Natural killer cell (primary cell): ENCODE measurements at places on chromosomes 2 and 18.

GRCh38 chr2:241904791-241905710 is 35.5 kb downstream of the RTP5 start:
- DNase-seq = no peak
- no peak overlapping the region for H3K27ac ChIP-seq
- H3K36me3 ChIP-seq = no peaks in the 10 kb centered on the region
- no peaks in the 10 kb centered on the region for H3K27me3 ChIP-seq
- no peak overlapping the region for H3K4me3 ChIP-seq
- H3K4me1 ChIP-seq = peaks cover 11% of the 10 kb centered on the region

DNA sequence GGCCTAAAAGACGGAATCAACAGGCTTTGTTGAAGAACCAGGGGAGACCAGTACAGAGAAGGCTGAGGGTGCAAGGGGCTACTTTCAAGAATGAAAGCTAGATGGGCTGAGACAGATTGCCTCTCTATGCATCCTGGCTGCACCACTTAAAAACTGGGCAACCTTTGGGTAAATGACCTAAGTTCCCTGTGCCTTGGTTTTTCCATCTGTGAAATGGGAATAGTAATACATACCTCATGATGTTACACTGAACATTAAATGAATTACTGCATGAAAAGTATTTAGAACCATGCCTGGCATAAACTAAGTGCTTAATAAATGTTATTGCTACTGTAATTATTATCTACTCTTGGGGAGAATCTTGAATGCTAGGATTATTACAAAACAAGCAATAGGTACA is 106.5 kb downstream of the PRKCE start:
- DNase-seq = no peak
- H3K27ac ChIP-seq = no peak overlapping the region
- H3K4me1 ChIP-seq = no peaks in the 10 kb centered on the region
- no peak overlapping the region for H3K4me3 ChIP-seq
- H3K27me3 ChIP-seq = no peaks in the 10 kb centered on the region
- H3K36me3 ChIP-seq = no peaks in the 10 kb centered on the region

DNA sequence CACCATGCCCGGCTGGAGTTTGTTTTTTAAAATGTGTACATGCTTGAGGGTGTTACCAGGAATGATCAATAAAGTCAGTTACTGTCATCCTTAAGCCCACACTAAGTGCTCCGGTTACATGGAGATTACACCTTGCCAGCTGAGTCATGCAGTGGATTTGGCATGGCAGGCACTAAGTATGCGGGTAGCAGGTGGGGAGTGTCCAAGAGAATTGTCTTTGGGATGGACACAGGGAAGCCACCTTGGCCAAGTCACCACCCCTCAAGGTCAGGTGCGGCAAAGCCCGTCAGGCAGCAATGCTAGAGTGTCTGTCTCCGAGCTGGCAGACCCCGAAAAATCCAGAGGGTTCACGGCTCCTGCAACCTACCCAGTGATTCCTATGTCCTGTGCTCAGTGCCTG is 54.8 kb downstream of the GBX2 start:
- H3K36me3 ChIP-seq = no peaks in the 10 kb centered on the region
- no peaks in the 10 kb centered on the region for H3K27me3 ChIP-seq
- no peak for DNase-seq
- no peak overlapping the region for H3K4me3 ChIP-seq
- H3K4me1 ChIP-seq = no peaks in the 10 kb centered on the region

GRCh38 chr2:173221937-173222594 is 132.6 kb upstream of the CDCA7 start:
- no peaks in the 10 kb centered on the region for H3K4me1 ChIP-seq
- H3K27me3 ChIP-seq = no peaks in the 10 kb centered on the region
- no peak overlapping the region for H3K4me3 ChIP-seq
- no peak for DNase-seq

GRCh38 chr2:231955758-231956472 is 5.6 kb upstream of the DIS3L2 start:
- no peak overlapping the region for H3K4me3 ChIP-seq
- H3K27ac ChIP-seq = no peak overlapping the region
- no peak for DNase-seq

GRCh38 chr2:82814146-82814545 is 1644.9 kb downstream of the SUCLG1 start:
- no peaks in the 10 kb centered on the region for H3K36me3 ChIP-seq
- no peaks in the 10 kb centered on the region for H3K27me3 ChIP-seq
- DNase-seq = no peak
- H3K4me3 ChIP-seq = no peak overlapping the region

DNA sequence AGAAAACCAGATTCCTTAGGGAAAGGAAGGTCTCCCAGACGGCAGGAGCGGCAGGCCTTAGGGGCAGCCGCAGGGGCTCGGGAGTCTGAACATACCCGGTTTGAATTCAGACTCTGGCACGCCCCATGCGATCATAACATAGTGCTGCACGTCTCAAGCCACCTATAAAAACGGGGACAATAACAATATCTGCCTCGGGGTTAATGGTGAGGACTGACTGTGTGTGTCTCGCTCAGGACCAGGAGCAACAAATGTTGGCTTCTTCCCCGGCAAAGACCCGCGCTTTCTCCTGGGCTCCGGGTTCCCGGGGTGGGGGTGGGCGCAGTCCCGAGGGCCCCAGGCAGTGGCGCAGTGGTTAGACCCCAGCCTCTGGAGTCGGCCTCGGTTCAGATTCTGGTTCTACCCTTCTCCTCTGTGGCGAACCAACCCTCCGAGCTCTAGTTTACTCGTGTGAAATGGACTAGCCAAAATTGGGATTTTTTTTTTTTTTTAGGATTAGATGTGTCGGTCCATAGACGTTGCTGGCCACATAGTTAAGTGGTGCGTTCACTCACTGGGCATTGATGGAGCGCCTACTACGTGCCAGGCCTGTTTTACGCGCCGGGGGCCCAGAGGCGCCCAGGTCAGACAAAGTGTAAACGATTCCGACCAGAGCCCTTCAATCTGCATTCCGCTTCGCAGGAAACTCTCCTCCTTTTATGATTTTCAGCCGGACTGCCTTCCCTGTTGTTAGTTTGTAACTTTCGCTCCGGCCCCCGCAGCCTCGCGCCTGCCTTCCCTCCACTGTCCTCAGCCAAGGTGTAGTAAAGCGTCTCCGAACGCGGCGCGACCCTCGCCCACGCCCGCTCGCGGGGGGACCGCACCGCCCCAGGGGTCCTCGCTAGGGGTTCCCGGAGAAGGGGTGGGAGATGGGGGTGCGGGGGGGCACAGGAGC is 820 bp upstream of the SH3BP4 start:
- peak overlapping the region; percentile 23 for H3K4me3 ChIP-seq
- no peaks in the 10 kb centered on the region for H3K36me3 ChIP-seq
- H3K4me1 ChIP-seq = peaks cover 15% of the 10 kb centered on the region
- peaks cover 16% of the 10 kb centered on the region for H3K27me3 ChIP-seq
- H3K27ac ChIP-seq = no peak overlapping the region

DNA sequence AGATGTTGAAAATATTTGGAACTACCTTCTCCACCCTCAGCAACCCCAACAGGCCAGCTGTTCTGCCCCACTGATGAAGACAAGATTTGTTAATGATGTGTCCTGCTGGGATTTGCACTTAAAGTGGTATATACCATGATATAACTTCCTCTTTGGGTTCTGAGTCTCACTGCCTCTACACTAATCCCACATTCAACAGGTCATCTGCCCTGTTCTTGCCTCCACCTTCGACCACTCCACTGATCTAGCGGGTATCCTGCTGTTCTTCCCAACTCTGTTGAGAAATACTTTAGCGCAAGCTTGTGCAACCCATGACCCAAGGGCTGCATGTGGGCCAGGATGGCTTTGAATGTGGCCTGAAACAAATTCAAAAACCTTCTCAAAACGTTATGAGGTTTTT is 72.7 kb downstream of the LRP1B start:
- H3K27me3 ChIP-seq = no peaks in the 10 kb centered on the region
- H3K4me3 ChIP-seq = no peak overlapping the region
- H3K27ac ChIP-seq = no peak overlapping the region
- no peaks in the 10 kb centered on the region for H3K36me3 ChIP-seq

- no peak for DNase-seq
- H3K36me3 ChIP-seq = no peaks in the 10 kb centered on the region
- no peak overlapping the region for H3K4me3 ChIP-seq
- H3K4me1 ChIP-seq = no peaks in the 10 kb centered on the region
These were observed 38.0 kb downstream of the KYNU start for GRCh38 chr2:142915502-142915901.

DNA sequence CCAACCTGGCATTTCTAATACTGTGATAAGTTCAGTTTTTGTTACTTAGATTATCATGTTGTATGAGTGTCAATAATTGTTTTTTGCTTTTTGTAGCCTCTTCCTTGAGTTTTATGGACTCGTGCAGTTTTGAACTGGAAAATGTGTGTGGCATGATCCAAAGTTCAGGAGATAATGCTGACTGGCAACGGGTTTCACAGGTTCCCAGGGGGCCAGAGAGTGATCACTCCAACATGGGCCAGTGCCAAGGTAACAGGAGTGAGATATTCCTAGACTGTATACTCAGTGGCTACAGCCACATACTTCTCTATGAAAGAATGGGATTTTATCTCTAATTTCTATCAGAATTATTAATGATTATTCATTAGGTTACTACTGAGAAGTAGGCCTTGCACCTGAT is 18.2 kb downstream of the MEP1B start:
- no peak for DNase-seq
- H3K4me1 ChIP-seq = no peaks in the 10 kb centered on the region
- H3K36me3 ChIP-seq = no peaks in the 10 kb centered on the region
- no peak overlapping the region for H3K4me3 ChIP-seq
- H3K27me3 ChIP-seq = no peaks in the 10 kb centered on the region

DNA sequence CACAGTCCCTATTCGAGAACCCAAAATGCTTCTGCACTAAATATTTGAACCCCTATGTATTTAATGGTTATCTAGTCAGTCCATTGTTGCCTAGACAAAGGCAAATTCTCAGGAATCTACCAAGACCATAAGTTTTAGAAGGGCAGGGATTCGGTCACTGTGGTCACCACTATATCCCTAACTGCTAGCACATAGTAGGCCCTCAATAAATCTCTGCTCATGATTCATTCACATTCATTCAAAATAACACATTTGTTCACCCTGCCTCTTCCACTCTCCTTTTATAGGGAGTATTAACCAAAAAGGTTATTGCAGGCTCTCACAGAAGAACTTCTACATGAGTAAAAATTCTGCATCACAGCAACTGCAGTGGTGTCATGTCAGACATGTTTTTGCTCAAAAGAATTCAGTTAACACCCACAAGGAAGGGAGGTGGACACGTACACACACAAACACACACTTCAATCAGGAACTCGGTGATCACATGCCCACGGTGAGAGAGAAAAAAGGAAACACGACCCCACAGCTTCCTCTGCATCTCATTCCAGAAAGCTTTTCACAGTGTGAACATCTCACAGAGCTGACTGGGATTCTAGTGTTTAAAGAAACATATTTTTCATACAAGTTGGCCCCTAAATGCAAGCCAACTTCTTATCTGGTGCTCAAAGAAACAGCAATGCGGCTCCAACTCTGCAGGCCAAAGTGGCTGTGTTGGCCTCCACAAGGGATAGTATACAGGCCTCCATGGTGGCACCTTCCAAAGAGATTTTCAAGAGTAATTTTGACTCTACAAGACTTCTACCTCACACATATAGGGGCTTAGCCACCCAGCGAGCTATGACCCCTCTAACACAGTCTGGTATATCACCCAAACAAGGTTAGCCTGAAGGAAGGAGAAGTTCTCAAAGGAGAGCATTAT is 98.0 kb downstream of the ANKRD44 start:
- H3K27me3 ChIP-seq = no peaks in the 10 kb centered on the region
- H3K4me1 ChIP-seq = peaks cover 72% of the 10 kb centered on the region
- H3K27ac ChIP-seq = peak overlapping the region; percentile 91
- H3K36me3 ChIP-seq = peaks cover 5% of the 10 kb centered on the region
- H3K4me3 ChIP-seq = no peak overlapping the region

DNA sequence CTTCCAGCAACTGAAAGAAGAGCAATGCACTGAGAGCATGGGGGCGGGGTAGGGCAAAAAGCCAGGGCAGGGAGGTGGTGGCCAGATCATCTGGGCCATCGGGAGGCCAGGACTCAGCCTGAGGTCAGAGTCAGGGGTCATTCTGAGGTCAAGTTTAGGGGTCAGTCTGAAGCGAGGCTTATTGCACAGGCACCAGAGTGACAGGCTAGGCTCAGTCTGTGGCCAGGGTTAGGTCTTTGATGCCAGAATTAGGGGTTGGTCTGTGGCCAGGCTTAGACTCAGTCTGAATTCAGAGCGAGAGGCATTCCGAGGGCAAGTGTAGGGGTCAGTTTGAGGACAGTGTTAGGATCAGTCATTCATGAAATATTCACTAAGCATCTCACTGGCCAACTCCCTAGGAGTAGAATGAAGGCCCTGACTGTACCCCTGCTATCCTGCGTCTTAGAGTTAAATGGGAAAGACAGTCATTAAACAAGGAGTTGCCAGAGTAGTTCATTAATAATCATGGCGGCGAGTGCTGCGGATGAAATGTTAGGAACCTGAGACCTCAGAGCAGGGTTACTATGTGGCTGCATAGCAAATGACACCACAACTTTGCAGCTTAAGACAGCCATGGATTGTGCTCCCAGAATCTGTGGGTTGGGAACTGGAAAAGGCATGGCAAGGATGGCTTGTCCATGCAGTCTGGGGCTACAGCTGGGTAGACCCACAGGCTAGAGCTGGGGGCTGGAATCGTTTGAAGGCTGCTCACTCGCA is 198.7 kb downstream of the CYP26B1 start:
- no peak for DNase-seq
- H3K27ac ChIP-seq = no peak overlapping the region
- no peaks in the 10 kb centered on the region for H3K4me1 ChIP-seq

DNA sequence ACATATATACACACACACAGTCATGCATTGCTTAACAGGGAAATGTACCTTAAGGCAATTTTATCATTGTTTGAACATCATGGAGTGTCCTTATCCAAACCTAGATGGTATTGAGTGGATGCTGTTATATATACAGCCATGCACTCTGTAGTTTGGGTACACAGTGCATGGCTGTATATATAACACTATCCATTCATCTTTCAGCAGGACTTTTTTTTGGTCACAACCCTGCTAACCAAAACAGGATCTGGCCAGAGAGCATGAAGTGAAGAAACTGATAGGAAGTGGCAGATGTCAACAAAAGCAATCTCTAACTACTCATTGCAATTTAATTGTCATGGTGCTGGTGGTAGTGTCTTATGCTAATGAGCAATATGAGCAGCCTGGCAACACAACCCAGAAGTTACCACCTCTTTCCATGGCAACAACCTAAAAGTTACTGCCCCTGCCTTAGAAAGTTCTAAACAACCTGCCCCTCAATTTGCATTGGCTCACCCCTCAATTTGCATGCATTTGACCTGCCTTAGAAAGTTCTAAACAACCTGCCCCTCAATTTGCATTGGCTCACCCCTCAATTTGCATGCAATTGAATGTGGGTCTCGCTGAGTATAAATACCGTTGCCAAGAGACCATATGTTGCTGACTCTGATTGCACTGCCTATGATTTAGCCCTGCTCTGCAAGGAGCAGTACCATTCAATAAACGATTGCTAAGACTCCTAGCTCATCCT is 434.9 kb downstream of the DSEL start:
- no peaks in the 10 kb centered on the region for H3K4me1 ChIP-seq
- H3K36me3 ChIP-seq = no peaks in the 10 kb centered on the region
- no peaks in the 10 kb centered on the region for H3K27me3 ChIP-seq
- no peak for DNase-seq
